ENCODE measurements at places on chromosomes 6 and 20.
A peak's percentile ranks its signal among the peaks of the same experiment; 100 is the strongest.

DNA sequence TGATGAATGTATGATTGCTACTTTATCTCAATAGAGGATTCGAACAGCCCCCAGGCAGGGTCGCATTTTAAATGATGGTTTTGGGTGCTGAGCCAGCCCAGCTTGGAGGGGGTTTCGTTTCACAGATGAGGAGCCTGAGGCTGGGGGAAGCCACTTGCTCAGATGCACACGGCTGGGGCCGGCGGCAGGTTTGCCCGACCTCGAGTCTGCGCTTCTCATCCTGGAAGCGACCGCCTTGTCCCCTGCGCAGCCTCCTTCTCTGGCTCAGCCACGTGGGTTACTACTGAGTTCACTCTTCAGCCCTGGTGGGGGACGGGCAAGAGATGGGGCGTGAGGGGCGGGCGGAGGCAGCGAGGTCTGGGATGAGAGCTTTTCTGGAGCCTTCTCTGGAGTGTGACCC lies 25.3 kb downstream of the NTSR1 start:
- no peak for DNase-seq

DNA sequence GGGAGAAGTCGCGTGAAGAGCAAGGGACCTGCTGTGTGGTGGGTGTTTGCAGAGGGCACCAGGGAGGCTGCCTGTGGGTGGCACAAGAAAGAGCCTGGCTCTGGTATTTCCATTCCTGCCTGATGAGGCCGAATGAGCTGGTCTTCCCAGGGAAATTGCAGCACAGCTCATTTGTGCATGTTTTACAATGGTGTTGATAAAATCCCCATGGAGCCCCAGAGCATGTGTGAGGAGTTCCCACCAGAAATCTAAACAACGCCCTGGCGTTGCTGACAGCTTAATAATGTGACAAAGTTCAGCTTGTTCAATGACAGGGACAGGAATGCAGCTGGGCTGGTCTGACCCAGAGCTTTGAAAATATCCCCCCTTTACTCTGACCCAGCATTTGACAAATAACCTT lies 135.5 kb downstream of the CLIC5 start:
- peak; percentile 29 for DNase-seq

- DNase-seq, result no peak
Observed at GRCh38 chr6:125749865-125750691, 646 bp downstream of the HEY2 start.

DNA sequence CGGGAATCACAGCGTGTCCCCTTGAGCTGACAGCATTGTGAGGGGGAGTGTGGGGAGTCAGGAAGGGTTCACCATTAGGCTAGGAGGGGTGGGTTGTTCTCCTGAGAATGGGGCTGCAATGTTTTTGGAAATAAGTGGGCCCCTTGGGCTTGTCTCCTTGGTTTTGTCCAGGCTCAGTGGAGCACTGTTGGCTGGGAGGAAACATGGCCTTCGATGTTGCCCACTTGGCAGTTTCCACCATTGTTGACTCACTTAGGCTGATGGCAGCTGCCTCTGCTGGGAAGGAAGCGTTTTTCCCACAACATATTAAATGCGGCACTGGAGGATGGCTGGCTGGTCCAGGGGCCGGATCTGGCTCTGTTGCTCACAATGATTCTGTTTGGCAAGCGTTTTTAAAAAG lies 512.1 kb downstream of the QKI start:
- no peak for DNase-seq

DNA sequence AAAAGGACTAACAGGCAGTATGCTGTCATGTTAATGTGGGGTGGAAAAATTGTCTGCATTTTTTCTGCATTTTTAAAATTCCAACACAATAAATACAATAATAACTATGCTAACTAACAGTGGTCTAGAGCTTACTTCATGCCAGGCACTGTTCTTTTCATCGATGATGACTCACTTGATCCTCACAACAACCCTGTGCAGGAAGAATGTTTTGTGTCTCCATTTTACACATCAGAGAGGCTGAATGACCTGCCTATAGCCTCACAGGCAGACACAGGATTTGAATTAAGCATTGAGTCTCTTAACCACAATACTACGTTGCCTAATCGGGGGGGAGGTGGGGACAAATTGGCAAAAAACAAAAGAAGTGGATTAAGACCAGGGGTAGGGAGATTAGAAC lies 26.9 kb upstream of the FANCE start:
- peak; percentile 31 for DNase-seq

DNA sequence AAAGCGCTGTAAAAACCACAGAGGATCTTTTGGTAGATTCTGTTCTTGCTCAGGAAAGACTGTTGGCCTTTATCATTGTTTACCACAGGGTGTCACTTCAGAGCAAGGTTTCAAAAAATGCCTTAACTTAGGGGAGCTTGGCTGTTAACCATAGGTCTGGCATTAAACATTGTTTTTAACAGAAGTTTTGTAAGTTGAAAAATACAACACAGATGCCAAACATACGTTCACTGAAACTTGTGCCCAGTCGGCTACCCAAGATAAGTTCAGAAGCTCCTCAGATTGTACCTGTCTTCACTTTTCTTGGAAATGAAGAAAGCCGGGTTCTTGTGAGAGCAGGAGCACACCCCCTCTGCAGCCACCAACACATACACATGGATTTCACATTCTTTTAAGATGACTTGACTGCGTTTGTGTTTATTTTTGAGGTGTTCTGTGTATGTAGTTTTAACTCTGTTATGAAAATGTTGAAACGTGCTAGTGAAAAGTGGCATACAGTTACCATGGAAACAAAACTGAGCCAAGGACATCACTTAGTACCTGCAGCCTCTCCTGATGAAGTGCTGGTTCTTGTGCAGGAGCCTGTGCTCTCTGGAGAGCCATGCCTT lies 64.9 kb downstream of the SYCP2L start:
- DNase-seq, result peak; percentile 81

DNA sequence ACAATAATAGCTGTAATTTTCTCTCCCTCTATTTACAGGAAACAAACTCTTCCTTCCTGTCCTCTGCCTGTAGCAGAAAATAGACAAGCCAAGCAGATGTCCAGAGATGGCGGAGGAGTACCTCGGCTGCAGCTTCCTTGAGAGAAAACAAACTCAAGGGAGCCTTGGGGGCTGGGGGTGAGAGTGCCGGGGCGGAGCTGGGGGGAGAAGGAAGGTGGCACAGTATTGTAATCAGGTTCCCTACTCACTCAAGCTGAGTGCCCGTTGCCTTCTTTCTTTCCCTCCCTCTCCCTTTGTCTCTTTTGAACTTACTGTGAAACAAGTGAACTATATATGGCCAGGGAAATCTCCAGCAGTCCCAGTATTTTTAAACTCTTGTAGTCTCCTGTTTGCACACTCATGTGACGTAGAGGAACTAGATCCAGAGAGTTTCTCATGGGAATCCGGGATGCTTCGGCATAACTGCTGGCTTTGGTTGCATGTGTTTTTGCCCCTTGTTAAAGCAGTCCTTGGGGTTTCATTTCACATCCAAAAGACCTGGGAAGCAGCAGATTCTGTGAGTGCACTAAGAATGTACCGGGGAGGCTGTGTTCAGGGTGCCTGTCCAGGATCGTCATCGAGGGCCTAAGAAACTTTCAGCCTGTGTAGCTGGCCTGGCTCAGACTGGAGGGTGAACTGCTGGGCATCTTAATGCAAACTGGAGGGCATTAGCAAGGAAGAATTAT lies 44.6 kb upstream of the HDDC2 start:
- peak; percentile 57 for DNase-seq

DNA sequence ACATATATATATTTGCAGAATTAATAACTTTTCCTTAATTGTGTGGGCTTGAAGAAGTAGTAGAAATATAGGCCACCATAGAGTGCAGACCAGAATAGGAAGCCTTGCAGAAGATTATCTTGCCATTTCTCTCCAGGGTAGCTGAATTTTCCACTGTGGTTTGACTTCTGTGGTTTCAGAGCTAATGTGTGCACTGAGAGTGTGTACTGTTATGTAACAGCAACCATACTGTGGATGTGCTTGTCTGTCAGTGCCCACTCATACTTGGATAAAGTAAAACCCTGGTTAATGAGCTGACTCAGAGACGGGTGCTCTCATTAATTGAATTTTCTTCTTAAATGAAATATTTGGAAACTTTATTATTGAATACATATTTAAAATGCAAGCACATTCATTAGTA lies 57.2 kb downstream of the CEP43 start:
- DNase-seq, result peak; percentile 14

DNA sequence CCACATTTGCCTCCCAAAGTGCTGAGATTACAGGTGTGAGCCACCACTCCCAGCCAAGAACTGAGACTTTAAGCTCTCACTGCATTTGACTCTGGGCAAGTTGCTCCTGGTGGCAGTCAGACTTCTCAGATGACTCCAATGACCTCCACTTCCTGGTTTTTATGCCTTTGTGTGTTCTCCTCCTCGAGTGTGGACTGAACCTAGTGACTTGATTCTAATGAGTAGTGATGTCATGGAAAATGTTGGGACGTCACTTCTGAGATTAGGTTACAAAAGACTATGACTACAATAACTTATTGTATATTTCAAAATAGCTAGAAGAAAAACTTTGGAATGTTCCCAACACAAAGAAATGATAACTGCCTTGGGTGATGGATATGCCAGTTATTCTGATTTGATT lies 12.0 kb downstream of the SPINT3 start:
- no peak for DNase-seq

DNA sequence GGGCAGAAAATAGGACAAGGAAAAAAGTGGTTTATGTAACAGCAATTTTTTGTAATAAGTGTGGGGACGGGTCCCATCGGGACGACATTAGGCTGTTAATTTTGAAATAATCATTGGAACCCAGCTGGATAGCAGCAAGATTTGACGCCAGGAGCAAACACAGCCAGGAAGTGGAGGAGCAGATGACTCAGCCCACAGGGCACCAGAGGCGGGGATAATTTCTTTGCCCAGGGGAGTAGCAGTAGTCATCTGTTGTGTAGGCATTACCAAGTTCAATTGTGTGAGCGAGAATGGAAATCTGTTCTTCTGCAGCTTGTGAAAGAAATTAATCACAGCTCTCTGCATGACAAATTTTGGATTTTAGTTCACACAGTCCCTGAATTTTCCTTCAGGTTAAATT lies 22.6 kb upstream of the RIN2 start:
- peak; percentile 54 for DNase-seq

GRCh38 chr6:88588938-88589337 lies 374.5 kb downstream of the RNGTT start:
- no peak for DNase-seq

DNA sequence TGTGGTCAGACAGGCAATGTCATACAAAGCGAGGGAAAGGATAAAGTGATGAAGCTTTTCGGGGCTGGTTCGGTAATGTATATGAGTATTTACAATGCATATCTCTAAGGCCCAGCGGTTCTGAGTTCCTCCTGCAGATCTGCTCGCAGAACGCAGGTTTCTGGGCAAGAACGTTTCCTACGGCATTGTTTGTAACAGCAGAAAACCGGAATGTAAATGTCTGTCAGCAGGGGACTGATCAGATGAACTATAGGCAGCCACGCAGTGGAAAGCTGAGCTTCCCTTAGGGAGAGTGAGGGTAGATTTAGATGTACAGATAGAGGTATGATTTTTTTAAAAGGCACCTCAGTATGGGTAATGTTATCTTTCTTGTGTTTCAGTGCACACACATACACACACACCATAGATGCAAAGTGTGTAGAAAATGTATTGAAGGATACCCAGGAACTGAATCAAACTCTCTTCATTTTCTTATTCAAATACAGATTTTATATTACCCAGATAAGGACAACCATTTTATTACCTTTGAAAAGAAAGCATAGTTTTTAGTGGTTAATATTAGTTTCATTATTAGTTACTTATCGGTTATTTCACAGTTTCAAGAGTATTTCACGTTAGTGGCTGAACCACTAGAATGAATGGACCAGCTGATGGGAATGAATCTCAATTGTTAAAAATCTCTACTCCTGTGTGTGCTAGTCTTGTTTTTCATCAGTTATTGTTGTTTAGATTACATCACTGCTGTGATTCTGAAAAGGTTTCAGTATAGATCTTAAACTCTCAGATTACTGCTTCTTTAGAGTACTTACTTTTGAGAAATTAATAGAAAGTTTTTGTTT lies 56.2 kb downstream of the SNX9 start:
- DNase-seq, result no peak

DNA sequence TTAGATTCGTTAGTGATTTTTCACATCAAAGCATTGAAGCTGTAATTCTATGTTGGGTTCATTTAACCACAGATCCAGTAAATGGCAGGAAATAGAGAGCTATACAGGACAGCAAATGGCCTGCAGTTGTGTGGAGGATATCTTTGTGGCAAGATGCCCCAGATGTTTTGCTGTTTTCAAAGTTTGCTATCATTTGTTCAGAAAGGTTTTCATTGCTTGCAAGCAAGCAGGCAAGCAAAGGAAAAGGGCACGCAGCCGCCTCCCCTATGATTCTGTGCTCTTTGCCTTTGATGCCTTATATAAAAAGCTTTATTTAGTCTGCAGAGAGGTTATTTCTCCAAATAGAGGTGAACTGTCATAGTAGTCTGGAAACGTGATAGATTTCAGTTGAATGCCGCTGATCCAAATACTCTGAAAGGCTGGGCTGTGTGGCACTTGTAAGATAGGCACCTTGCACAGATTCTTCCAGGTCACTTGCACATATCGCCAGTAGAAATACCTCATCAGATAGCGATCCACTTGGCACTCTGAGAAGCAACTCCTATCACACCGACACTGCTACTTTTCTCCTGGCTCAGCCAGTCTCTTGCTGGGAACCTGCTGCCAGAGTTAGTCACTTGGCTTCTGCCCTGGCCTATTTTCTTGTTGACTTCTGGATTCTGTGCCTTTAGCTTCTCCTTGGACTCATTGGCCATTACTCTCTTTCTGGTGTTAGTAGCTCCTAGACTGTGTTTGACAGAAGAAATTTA lies 66.4 kb downstream of the UTRN start:
- DNase-seq, result no peak

GRCh38 chr6:84016029-84016428 lies 17.5 kb upstream of the MRAP2 start:
- DNase-seq, result no peak

- DNase-seq, result peak; percentile 89
Observed at GRCh38 chr6:144769142-144769541, 484.0 kb downstream of the UTRN start.

GRCh38 chr20:2320813-2321658 lies 25.2 kb downstream of the TGM3 start:
- DNase-seq, result no peak

DNA sequence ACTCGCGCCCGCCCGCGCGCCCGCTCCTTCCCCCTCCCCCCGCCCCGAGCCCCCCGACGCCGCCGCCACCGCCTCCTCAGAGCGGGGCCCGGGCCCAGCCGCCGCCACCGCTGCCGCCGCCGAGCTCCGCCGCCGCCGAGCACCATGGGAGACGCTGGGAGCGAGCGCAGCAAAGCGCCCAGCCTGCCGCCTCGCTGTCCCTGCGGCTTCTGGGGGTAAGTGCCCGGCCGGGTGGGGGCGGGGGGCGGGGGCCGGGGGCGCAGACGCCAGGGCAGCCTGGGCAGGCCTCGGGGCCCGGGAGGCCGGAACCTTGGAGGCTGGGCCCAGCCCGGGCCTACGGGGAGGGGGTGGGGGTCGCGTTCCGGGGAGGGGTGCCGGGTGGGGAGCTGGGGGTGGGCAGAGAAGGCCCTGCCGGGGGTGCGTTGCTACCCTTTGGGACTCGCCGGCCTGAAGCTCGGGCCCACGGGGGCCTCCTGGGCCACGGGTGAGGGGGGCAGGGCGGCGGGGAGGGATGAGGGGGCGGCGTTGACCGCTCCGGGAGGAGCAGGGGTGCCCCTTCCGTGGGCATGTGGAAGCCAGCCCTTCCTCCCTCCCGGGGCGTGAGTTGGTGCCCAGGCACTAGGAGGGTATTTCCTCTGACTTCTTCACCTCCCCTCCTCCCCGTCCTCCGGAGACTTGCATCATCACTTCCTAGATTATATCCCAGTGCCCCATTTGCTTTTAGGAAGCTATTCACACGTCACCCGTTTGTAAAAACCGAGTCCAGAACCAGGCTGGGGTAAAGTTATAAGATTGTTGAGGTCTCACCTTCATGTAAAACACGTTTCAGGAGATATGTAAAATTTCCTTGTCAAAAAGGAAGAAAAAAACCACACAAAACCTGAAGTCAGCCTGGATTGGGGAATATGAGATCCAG lies 533 bp downstream of the ZFAND3 start:
- peak; percentile 79 for DNase-seq
